GM13977 (cell line): ENCODE measurements at places on chromosomes 13 and 19.

DNA sequence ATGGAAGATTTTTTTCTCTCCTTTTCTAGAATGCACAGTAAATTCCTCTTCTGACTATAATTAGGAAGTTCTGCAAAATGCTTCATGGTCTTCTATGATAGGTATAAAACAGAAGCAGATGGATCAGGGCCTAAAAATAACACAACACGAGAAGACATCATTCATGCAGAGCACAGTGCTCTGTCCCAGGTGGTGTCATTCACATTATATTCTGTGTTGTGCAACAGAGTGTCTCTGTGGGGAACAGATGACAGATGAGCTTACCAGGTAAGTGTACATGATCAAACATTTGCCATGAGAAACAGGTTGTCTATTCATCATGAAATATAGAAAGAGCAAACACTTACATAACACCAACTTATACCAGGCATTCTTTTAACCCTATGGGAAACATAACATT, 288.3 kb downstream of the KCTD12 start:
- DNase-seq: no peak

GRCh38 chr19:18233224-18233825, 7.1 kb upstream of the PDE4C start:
- peak; percentile 84 for DNase-seq

- DNase-seq: no peak
These were observed 12.5 kb upstream of the CFAP97D2 start for GRCh38 chr13:114166381-114167131.

- no peak for DNase-seq
These were observed 22.9 kb downstream of the FBN3 start for GRCh38 chr19:8126511-8126910.

DNA sequence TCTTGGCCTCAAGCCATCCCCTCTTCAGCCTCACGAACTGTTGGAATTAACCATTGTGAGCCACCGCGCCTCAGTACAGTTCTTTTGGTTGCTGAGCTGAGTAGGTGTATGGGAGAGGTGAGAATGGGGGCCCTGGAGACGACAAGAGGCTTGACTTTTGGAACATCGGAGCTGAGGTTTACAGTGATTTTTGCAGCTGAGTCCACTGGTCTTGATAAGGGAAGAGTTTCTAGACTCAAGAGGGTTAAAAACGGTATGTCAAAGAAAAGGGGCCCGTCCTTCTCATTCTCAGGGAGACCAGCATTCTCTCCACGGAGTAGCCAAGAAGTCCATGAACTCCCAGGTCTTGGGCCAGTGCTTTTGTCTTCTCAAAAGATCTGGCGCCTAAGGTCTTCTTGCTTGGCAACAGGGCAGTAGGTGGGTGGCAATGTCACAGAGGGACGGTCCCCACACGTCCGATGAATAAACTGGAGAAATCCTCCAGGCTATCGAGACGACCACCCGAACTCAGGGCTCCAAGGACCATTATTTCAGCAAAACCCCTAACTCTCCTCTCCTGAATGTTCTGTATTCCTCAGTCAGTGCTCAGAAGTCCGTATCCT, 6.4 kb upstream of the QTRT1 start:
- no peak for DNase-seq

GRCh38 chr19:45884682-45885555, 1.0 kb downstream of the IRF2BP1 start:
- peak; percentile 67 for DNase-seq

DNA sequence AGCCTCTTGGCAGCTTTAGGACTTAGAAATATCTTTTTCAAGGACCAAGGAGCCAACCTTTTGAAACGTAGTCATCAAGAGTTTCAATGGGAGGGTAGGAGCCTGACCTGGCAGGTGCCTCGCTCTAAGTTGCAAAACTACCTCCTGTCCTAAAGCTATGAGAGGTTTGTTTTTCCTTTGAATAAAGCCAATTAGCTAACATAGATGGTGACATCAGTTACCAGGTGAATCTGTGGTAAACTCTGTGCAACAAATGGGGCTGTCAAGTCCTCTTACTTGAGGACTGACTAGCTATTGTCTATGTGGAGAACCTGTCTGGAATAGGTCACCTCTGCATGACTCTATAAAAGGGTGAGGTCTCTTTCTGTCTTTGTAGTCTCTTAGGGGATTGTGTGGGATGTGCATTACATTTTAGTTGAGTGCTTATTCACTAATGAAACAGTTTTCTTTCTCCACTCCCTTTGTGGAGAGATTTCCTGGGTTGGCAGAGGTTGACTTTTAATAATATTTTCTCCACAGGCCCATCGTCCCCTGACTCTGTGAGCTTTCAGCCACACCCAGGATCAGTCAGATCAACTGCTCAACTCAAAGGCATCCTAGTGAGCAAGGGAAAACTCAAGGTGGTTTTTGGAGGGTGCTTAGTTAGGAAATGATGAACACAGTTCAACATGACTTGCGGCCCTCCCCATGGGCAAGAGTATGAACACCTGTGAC, 9.9 kb downstream of the ARL11 start:
- no peak for DNase-seq

DNA sequence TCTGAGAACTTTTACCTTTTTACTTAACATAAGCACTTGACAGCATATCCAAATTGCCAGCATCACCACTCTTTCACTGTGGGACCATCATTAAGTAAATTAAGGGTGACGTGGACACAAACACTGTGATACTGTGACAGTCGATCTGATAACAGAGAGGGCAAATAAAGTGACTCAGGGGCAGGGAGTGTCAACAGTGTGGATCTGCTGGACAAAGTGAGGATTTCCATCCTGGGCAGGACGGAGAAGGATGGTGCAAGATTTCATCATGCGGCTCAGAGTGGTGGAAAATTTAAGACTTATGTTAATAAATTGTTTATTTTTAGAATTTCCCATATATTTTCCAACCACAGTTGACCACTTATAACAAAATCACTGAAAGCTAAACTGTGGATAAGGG, 60.0 kb upstream of the WDFY2 start:
- DNase-seq: no peak

DNA sequence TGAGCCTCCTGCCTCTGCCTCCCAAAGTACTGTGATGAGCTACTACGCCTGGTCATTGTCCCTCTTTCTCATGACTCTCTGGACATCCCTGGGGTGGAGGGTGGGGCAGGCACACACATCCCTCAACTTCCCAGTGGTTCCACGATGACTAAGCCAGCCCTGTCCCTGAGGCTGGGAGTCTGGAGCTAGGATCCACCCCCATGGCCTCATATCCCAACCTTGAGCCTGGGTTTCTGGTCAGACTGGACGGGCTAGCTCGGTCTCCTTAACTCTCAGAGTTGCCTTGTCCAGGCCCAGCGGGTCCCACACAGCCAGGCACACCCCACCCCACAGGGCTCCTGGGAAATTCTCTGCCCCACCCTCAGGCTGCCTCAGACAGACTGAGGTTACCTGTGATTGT, 19.6 kb downstream of the IER2 start:
- DNase-seq: peak; percentile 5

DNA sequence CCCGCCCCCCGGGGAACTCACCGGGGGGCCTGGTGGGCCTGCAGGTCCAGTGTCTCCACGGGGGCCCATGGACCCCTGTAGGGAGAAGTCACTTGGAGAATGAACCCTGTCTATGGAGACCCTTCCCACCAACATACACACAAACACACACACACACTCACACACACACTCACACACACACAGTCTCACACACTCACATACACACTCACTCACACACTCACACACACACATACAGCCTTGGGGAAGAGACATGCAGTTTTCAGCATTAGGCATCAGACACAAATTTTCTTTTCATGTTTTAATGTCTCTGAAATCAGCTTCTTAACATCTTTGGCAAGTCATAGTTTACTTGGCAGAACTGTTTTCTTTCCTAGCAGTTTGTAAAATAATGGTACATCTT, 31.0 kb upstream of the OLFM2 start:
- no peak for DNase-seq

DNA sequence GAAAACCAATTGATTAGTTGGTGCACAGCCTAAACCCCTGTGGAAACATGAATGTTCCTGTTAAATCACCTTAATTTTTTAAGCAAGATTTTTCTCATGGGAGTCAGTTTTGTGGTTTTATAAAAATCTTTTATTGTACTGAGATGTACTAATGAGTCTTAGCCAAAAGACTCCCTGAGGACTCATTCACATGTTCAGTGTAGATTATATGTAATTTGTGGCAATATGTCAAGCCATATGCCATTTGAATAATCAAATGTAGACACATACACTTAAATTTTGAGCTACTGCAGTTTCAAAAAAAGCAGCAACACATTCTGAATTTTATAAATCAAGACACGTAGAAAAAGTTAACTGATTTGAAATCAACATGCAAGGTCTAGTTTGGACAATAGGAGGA, 395.2 kb downstream of the MYO16 start:
- DNase-seq: no peak

- DNase-seq: no peak
These were observed 69.2 kb downstream of the CEBPG start for GRCh38 chr19:33442706-33443105.

- DNase-seq: no peak
These were observed 6.3 kb downstream of the SH3GL1 start for GRCh38 chr19:4393947-4394590.
